Kidney capillary endothelial cell (primary cell): ENCODE measurements at places on chromosomes 2 and 18.

DNA sequence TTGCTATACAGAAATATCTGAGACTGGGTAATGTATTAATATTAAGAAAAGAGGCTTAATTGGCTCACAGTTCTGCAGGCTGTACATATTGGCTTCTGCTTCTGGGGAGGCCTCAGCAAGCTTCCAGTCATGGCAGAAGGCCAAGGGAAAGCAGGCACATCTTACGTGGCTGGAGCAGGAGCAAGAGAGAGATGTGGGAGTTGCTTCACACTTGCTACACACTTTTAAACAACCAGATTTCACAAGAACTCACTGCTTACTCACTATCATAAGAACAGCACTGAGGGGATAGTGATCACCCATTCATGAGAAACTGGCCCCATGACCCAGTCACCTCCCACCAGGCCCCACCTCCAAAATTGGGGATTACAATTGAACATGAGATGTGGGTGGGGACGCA, 50.6 kb downstream of the MAPRE2 start:
- DNase-seq: no peak

- DNase-seq: no peak
Measured at GRCh38 chr18:61308004-61308403, 25.2 kb upstream of the CDH20 start.

- DNase-seq: no peak
Measured at GRCh38 chr2:42877511-42877910, 85.1 kb upstream of the HAAO start.

- DNase-seq: no peak
Measured at GRCh38 chr18:57698571-57699276, 77.1 kb upstream of the NARS1 start.

- DNase-seq: no peak
Measured at GRCh38 chr18:60929966-60930365, 403.3 kb upstream of the CDH20 start.

GRCh38 chr2:237732070-237732469, 66.5 kb upstream of the RBM44 start:
- DNase-seq: no peak

GRCh38 chr18:74230922-74231714, 60.6 kb downstream of the CYB5A start:
- no peak for DNase-seq

- DNase-seq: no peak
Measured at GRCh38 chr18:66819235-66819634, 215.3 kb upstream of the CDH19 start.

GRCh38 chr18:66616523-66616983, 12.7 kb upstream of the CDH19 start:
- DNase-seq: no peak
